ENCODE measurements at places on chromosomes 11 and 22. TPM values are rescaled to one million over a fixed set of nuclear protein-coding genes. Genes with fewer than 3 reads are reported as not detected.

Gene UCP2
- total RNA-seq, result 5.1 TPM

Gene TSSK2
- not detected for total RNA-seq

Gene PVALB
- not detected for total RNA-seq

Gene TNRC6B
- total RNA-seq, result 41.3 TPM

Gene LYVE1
- total RNA-seq, result 8.3 TPM

Gene PHOX2A
- not detected for total RNA-seq

Gene DDX25
- total RNA-seq, result not detected

Gene GSC2
- not detected for total RNA-seq

Gene OR51B5
- 0.11 TPM for total RNA-seq

Gene ZNF280A
- total RNA-seq, result under 0.01 TPM

Gene ARHGAP8
- 2.0 TPM for total RNA-seq

Gene DCHS1
- total RNA-seq, result 13.7 TPM

Gene FAM111B
- 3.8 TPM for total RNA-seq

Gene SPON1
- 3.6 TPM for total RNA-seq

Gene ALG8
- total RNA-seq, result 50.4 TPM

Gene TRAF6
- total RNA-seq, result 12.0 TPM

Gene KLHL35
- 2.7 TPM for total RNA-seq

Gene FOSL1
- 13.1 TPM for total RNA-seq

Gene SLC17A6
- not detected for total RNA-seq
